ENCODE measurements at places on chromosomes 1 and 21.

DNA sequence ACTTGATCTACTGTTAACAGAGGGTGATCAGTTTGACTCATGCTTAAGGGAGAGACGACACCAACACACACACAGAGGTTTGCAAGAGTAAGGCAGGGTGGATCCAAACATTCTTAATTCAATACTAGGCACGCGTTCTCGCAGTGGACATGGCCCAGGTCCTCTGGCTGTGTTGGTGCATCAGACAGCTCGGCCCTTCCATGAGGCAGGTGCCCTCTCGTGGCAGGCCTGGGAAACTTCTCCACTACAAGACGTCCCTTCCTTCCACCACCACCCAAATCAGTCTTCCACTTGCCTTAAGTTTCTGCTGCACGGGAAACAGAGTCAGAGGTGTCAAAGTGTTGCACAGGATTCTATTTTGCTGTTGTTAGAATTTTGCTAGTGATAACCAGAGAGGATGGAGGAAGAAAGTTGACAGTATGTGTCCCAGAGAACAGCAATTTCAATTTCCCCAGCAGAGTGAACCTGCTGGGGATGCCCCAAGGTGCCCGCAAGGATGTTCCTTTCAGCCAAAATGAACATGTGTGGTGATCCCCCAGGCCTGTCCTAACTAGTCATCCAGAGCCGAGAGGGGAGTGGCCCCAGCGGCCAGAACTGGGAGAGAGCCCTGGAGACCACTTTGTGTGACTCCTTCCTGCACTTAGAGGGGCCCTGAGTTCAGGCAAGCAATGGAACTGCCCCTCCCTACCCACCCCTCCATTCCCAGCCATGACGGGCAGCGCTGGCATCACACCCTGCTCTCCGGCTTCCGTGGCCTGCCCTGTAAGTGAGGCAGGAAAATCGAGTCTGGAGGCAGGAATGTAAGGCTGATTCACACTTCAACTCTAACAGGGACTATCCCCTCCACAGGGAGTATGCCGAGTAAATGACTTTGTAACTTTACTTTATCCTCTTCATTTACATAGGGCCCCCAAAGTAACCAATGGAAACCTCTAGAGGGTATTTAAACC is 34.8 kb downstream of the MX1 start:
- peak; percentile 20 for DNase-seq

DNA sequence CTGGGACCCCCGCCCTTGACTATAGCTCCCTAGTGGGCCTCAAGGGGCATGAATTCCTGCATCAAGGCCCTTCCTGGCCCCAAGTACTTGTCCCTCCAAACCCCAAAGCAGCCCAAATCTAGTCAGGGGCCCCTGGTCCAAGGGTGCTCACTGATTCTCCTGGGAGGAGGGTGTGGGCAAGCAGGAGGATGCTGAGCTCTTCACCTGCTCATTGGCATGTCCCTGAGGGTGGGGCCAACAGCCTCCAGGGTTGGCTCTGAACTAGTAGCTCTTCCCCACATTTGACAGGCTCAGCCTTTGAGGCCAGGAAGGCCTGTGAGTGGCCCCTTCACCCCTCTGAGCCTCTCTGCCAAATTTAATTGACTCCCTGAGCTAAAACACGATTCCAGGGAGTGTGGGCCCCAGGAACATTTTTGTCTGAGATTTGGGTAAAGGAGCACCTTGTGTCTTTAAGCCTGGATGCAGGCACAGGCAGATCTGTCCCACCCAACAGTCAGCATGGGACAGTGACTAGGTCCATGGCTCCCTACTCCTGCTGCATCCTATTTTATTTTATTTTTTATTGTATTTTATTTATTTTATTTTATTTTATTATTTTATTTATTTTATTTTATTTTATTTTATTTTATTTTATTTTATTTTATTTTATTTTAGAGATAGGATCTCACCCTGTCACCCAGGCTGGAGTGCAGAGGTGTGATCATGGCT is 11.0 kb upstream of the WNT9A start:
- no peak for DNase-seq

GRCh38 chr1:243270097-243270864 is 14.4 kb downstream of the SDCCAG8 start:
- DNase-seq, result no peak

DNA sequence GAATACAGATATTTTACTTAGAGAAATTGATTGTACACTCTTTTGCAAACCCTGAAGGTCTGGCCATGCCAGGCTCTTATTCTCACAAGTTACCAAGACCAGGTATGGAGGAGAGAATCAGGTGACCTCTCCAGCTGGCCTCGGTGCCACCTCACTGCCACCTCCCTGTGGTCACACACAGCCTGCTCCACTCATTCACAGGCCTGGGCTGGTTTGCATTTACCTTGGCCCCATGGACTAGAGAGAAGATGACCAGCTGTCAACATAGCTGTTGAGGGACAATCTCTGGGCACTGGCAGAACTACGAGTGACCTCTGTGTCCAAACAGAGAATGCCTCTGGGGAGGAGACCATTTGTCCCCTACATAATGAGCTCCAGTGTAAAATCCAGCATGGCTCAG is 291.2 kb upstream of the RUNX1 start:
- no peak for DNase-seq

DNA sequence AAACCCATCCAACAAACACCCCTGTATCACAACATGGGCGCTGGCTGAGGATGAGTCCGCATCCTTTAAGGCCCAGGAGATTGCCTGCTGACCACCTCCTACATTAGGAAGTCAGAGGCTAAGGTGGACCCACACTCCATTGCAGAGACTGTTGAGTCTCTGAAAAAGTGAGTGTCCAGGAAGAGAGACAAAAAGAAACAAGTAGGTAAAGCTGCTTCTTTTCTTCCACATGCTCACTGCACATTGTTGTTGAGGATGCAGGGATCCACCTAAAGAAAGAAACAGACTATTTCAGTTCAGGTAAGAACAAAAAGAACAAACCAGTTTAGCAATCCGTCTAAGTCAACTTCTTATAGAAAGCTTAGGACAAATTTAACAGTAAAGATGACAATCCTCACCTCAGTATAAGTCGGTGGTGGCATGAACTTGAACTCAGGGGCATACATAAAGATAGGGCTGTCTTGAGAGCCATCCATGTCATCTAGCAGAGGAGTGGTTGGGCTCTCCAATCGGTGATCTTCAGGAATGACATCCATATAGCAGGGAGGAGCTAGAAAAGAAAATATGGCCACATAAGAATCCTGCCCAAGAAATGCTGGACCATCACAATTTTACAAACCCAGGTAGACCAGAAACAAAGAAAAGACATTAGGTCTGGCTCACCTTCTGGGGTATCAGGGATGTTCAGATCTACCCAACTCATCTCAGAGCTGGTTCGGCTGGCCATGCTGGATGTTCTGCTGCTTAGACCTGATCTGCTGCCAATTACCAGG is 2.6 kb downstream of the TXNIP start:
- no peak for DNase-seq

- DNase-seq, result no peak
Observed at GRCh38 chr1:206774093-206774492, 1.8 kb upstream of the IL10 start.

- no peak for DNase-seq
Observed at GRCh38 chr1:98217601-98218000, 296.8 kb upstream of the DPYD start.

GRCh38 chr1:186670297-186671135 is 9.7 kb downstream of the PTGS2 start:
- DNase-seq, result no peak

DNA sequence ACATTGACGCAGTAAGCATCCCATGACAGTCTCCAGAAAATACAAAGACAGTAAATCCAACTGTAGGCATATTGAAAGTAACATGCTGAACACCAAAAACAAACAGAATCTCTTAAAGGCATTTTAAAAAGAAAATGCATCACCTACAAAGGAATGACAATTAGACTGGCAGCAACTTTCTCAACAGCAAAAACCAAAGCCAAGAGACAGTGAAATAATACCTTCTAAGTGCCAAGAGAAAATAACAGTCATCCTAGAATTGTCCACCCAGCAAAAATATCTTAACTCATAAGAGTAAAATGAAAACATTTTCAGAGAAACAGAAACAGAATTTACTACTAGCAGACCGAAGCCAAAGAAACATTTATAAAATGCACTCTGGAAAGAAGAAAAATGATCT is 20.0 kb downstream of the CCDC185 start:
- DNase-seq, result no peak

- DNase-seq, result no peak
Observed at GRCh38 chr1:208031316-208031931, 120.5 kb upstream of the CD34 start.

GRCh38 chr1:36155408-36156328 is at the start of gene MAP7D1:
TSS of gene MAP7D1 (plus strand) at chr1:36156160. CDS start at chr1:36156418, 258 bp downstream.
- peak; percentile 68 for DNase-seq

DNA sequence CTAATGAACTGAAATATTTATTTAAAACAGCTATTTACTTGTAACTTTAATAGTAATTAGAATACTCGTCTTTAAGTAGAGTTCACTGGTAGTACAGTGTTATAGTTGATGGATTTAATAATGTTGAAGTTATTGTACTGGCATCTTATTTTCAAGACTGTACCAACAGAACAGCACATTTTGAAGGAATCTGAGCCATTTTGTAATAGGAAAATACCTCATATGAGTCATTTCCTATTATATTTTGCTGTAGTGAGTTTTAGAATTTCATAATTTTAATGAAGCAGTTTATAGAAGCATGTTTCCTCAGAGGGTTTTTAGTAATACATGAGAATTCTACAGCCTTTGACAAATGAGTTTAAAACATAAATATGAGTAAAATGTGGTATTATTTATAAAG is 258.3 kb downstream of the OLFM3 start:
- DNase-seq, result no peak

- DNase-seq, result no peak
Observed at GRCh38 chr1:64043288-64043687, 160.1 kb upstream of the UBE2U start.

GRCh38 chr1:180920702-180921101 is 8.0 kb downstream of the KIAA1614 start:
- no peak for DNase-seq

DNA sequence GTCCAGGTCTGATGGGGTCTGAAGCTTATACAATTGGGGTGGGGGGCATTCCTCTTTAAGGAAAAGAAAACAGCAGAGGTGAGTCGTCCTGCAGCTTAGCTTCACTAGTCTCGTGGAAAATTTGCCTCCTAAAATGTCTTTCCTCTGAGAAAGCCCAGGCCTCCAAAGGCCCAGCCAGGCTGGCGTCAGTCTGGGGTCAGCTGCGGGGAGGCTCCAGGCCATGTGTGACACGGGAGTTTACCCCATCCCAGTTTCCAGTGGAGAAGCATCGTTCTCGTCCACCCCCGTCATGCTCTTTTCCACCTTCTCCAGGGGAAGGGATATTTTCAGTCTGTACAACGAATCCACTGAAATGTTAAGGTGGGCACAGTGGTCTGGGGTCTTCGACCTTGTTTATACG is 42.8 kb downstream of the B3GALT5 start:
- no peak for DNase-seq

- DNase-seq, result no peak
Observed at GRCh38 chr1:107343601-107344000, 202.8 kb downstream of the NTNG1 start.

DNA sequence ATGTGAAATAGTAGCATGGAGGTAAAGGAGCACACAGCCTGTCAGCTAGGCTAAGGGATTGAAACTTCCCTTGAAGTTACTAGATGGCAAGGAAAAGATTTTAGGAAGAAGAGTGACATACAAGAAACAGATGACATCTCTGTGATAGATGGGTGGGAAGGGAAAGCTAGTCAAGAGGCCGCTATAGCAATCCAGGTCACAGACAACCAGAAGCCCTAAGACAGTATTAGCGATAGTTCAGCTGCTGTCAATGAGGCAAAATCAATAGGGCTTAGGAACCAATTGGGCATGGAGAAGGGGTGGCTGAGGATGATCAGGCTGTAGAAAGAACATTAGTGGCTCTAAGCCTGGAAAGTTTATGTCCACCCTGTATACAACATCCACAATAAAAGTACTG is 111.1 kb downstream of the GLUL start:
- DNase-seq, result no peak

DNA sequence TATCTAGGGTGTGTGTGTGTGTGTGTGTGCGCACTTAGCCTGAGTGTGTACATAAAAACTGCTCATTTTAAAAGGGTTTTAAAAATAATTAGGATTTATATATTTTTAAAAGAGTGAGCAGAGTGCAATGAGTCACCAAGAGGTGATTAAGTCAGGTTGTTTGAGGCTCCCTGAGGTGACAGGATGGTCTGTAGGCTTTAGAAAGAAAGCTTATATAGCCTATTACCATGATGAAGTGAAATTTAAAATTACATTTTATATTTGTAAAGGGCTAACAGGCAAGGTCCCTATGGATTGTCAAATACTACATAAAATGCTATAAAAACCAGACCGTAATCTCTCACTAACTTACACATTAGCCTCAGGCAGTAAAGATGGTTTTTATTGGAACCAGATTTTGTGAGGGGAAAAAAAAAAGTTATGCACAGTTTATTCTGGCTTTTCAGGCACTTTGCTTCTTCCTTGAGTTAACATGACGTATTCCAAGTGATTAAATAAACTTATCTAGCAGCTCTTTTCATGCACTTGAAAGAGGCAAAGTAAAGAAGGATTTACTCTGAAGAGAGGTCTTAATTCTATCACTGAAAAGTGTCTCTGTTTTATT is 711.7 kb upstream of the PTBP2 start:
- no peak for DNase-seq

All from activated CD4-positive, CD25-positive, alpha-beta regulatory T cell treated with anti-CD3 and anti-CD28 coated beads, Interleukin-2, amount 50 U/mL, for 16 hours (primary cell).